ENCODE measurements at places on chromosomes 5 and 9. TPM values are rescaled to one million over a fixed set of nuclear protein-coding genes. Genes with fewer than 3 reads are reported as not detected.

STK10 gene
- total RNA-seq: 12.6 TPM

AQP7 gene
- 2.8 TPM for total RNA-seq

DBH gene
- not detected for total RNA-seq

ADGRD2 gene
- not detected for total RNA-seq

DEPDC1B gene
- 0.36 TPM for total RNA-seq

TAF1L gene
- not detected for total RNA-seq

RANBP6 gene
- 13.6 TPM for total RNA-seq

TESK1 gene
- 47.4 TPM for total RNA-seq

FABP6 gene
- total RNA-seq: 1.4 TPM

LEAP2 gene
- 1.4 TPM for total RNA-seq

DPYSL3 gene
- total RNA-seq: 343 TPM

FYB1 gene
- 8.6 TPM for total RNA-seq

CDH10 gene
- total RNA-seq: not detected

Measured in sigmoid colon (tissue), 7 donors.